ENCODE measurements at places on chromosomes 4 and X.

GRCh38 chr4:158010361-158010760 lies 162.5 kb downstream of the GASK1B start:
- no peak for DNase-seq

DNA sequence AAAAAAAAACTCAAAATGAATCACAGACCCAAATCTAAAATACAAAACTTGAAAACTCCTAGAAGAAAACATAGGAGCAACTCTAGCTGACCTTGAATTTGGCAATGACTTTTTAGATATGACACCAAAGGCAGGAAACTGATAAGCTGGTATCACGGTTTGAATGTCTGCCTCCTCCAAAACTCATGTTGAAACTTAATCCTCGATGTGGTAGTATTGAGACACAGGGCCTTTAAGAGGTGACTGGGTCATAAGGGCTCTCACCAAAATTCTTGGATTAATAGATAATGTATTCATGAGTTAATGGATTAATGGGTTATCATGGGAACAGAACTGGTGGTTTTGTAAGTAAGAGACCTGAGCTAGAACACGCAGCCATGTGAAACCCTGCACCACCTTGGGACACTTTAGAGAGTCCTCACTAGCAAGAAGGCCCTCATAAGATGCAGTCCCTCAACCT lies 40.5 kb downstream of the FRYL start:
- no peak for DNase-seq

DNA sequence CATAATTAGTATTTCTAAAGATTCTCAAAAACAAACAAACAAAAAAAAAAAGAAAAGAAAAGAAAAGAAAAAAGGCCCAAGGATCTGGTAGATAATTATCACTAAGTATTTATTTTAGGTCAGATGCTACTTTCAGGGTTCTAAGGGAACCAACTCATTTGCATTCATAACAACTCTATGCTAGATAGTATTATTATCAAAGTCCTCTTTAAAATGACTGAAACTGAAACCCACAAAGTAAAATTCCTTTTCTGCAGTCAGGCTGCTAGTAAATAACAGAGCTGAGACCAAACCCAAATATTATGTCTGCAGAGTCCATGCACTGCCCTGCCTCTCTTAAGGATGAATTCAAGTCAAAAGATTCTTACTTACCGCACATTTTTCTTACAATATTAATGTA lies 38.3 kb upstream of the MAPK10 start:
- DNase-seq, result no peak

- no peak for DNase-seq
Observed at GRCh38 chrX:103954259-103954658, 8.2 kb upstream of the TMSB15B start.

- DNase-seq, result peak; percentile 56
Observed at GRCh38 chr4:110516106-110516922, 40.4 kb downstream of the ENPEP start.

DNA sequence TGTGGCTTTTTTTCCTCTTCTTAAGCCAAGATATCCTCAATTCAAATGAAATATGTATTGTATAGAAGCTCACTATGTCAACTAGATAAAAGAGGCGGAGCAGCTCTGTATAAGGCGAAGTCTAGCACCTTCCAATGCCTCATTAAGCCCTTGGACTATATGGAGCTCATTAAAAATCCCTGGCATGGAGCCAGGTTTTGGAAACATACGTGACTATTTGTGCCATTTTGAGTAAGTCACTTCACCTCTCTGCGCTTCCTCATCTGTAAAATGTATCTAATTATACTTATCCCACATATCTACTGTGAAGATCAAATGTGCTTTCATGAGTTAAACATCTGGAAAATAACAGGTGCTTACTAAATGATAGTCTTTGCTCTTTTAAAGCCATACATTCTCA lies 57.2 kb downstream of the YIPF6 start:
- no peak for DNase-seq

DNA sequence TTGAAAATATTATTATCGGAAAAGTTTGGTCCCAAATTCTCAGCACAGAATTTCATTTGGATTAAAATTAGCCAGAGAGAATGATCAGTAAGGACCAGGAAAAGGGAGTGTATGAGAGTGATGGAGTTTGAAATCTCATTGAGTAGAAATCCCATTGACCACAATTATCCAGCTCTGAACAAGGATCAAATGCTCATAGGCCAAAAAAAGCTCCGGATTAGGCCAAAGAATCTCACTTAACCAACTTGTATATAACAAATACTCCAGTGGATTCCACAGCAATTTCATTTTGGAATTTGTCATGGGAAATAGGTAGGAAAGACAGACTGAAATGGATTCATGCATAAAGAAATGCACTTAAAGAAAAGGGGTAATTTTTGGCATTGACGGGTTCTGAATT lies 83.9 kb upstream of the SORBS2 start:
- DNase-seq, result no peak

DNA sequence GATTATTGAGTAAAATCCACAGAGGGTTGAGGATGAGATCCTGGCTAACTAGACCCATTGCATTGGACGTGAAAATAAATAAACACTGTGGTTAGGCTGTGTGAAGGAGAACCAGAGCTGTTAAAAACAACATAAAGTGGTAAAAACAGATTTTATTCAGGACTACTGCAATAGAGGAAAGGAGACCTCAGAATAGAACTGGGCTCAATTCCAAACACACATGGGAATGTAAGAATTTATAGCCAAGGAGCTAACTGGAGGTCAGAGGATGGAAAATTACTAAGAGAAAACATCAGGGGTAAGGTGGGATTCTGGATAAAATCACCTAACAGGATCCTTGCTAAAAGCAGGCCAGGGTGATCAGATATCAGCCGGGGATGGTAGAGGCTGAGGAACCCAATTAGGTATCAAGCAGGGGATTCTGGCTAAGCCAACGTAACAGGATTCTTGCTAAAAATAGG lies 112.4 kb downstream of the RNF150 start:
- no peak for DNase-seq

GRCh38 chrX:107978707-107979307 lies 3.4 kb downstream of the TEX13B start:
- no peak for DNase-seq

- DNase-seq, result no peak
Observed at GRCh38 chr4:7310451-7310850, 118.1 kb downstream of the SORCS2 start.

DNA sequence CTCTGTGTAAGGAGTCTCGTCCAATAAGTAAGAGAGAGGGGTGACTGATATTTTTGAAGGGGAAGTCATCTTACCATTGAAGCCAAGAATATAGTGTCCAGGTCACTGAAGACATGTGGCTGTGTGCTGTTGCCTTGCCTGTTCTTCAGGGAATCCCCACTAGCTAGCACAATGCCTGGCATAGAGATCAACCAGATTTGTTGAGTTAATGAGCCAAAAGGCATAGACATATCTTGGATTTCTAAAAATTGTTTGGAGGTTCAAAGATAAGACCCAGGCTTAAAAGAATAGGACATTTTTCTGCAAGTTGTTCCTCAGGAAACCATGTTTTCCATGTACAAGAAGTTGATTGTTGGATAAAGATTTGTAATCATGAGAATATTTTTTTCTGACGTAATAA lies 119.3 kb upstream of the DKK2 start:
- no peak for DNase-seq

- no peak for DNase-seq
Observed at GRCh38 chrX:44401151-44401550, 57.7 kb upstream of the EFHC2 start.

- DNase-seq, result no peak
Observed at GRCh38 chr4:33961761-33962160, 2282.6 kb downstream of the ARAP2 start.

- no peak for DNase-seq
Observed at GRCh38 chrX:85544609-85545008, 165.1 kb upstream of the POF1B start.

DNA sequence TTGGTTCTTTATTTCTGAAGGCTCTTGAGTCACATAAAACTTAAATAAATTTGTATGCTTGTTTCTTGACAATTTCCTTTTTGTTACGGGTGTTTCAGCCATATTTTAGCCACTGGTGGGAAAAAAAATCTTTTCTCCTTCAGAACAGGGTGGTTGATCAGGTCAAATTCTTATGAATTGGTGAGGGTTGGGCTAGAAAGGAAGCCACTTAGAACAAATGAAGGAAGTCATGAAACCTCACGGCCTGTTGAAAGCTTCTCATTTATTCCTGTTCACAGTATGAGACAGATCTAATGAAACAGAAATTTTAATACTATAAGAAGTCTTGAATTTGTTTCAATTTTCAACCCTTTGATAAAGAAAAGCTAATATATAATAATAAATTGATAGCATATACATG lies 12.1 kb upstream of the PDLIM5 start:
- DNase-seq, result no peak

DNA sequence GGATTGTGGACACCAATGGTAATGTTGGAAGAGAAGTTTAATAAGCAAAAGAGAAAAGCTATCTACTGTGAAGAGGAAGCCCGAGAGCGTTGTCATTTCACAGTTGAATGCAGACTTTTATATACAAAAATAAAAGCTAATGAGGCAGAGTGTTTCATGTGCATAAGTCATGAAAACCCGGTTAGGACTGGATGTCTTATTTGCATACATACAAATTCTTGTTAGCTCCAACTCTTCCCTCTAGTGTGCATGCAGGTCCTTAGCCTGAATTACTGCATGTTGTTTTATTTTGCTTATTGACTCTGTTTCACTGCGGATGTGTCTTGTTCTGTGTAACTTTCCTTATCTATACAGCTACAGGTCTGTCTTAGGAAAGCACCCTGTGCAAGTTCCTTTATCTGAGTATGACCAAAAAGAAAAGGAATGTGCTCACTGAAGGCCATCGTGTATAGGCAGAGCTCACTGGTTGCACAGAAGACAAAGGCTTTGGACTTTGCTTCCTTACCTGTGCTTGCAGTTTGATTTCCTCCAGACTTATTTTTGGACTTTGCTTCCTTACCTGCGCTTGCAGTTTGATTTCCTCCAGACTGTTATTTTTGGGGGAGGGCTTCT lies 25.1 kb upstream of the UGT2B11 start:
- DNase-seq, result no peak

Data from activated gamma-delta T cell treated with anti-CD3 and anti-CD28 coated beads, Interleukin-2, amount 50 U/mL, for 16 hours (primary cell).